ENCODE measurements at places on chromosomes 12 and 14. TPM values are rescaled to one million over a fixed set of nuclear protein-coding genes. Genes with fewer than 3 reads are reported as not detected.

SOX5 gene
- 0.42 TPM for total RNA-seq

DNA sequence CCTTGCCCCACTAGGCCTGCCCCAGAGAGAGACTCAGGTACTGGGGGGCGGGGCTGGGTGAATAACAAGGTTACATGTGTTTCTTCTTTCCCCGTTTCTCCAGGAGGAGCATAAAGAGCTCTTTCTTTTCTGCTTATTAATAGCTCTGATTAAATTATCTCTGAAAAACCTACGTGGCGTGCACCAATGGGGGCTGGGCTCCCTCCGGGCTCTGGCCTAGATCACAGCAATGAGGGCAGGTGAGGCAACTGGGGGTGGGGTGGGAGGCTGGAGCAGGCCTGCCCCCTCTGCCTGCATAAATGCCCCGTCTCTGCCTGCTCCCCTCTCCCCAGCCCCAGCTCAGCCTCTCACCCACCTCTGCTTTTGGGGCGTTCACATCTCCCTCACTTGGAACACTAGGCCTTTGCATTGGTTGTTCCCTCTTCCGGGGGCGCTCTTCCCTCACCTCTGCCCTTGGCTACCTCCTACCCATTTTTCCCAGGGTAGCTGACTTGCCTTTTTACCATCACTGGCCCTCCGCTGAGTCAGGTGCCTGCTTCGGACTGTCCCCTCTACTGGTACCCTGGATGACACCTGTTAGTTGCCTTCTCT, 4.1 kb upstream of the FAM222A start:
- no peak for DNase-seq

- DNase-seq: no peak
Observed at GRCh38 chr14:74147571-74147970, 62.8 kb downstream of the LIN52 start.

DNA sequence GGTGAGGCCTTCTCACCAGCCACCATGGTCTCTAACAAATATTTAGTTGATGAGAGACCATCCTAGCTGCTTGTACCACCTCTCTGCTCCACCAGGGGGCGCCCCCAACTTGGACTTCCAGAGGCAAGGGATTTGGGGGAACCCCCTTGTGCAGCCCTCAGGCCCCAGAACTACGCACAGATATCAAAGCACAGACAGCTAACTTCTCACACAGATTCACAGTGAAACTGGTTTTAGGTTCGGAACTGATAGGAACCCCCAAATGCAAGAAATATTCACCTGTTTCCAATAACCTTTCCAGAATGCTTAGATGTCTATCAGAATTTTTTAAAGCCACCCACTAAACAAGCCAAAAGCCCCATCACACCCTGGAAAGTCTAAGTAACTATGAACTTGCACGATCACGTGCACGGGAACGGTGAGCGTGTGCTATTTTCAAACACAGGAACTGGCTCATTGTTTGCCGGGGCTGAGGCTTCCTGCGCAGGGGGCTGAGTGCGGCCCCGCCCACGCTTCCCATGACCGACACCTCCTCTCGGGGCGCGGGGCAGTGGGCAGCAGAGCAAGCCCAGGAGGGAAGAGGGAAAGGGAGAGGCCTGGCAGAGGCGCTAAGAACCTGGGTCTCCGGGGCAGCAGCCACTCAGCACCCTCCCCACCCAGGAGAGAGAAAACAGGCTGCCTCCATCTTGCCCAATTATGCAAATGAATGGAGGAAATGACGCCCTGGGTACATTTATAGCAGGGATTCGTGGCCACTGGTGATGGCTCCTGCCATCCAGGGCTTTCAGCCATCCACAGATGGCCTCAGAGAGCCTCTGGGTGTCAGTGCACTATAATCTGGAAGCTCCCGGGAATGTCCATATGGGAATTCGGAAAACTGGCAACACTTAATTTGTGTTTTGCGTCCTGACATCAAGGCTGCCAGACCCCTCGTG, 79.4 kb upstream of the GPR68 start:
- peak; percentile 92 for DNase-seq

GRCh38 chr12:16350682-16351081, 3.2 kb downstream of the MGST1 start:
- DNase-seq: no peak

Measured in pulmonary artery endothelial cell (primary cell).